ENCODE measurements at places on chromosomes 5 and 9.

DNA sequence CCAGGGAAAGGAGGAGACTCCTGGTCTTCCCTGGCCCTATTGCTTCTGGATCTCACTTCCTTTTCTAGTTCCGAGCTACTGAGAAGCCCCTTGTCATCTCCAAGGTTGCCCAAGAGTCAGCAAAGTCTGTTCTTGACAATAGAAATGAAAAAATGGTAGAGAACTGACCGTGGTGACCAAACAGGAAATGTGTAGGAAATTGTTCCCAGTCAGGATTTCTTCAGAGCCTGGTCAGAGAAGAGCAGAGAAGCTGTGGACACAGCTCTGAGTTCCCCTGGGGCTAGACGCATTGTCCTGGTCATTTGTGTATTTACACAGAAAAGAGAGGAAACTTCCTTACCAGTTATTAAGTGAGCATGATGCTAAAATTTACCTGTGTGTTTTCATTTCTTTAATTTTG is 35.6 kb downstream of the S1PR3 start:
- DNase-seq = no peak

- no peak for DNase-seq
These were observed 507.8 kb upstream of the MPDZ start for GRCh38 chr9:13787234-13787833.

GRCh38 chr5:45264447-45264846 is 431.7 kb downstream of the HCN1 start:
- no peak for DNase-seq

- no peak for DNase-seq
These were observed 20.6 kb downstream of the FAM78A start for GRCh38 chr9:131255676-131256197.

- no peak for DNase-seq
These were observed 392.2 kb downstream of the CDK5RAP2 start for GRCh38 chr9:120187758-120188157.

- no peak for DNase-seq
These were observed 30.0 kb downstream of the DNAJC21 start for GRCh38 chr5:34959323-34959722.

- DNase-seq = no peak
These were observed 246.9 kb upstream of the ZNF462 start for GRCh38 chr9:106616026-106616425.

DNA sequence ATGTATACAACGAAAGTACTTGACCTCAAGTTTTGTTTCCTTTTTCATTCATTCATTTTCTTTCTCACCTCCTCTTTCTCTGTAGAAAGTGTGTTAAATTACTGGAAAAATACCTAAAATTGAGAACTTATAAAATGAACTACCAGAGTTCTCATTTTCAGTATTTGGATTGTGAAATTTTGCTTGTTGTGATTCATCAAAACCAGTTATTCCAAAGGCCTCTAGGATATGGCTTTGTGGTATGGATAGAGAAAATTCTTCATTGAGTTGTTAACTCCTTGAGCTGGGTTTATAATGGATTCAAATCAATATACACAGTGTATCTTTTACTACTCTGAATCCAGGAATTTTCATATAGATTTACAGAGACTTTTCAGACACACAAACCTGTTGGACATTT is 287.6 kb downstream of the KDM4C start:
- DNase-seq = no peak

DNA sequence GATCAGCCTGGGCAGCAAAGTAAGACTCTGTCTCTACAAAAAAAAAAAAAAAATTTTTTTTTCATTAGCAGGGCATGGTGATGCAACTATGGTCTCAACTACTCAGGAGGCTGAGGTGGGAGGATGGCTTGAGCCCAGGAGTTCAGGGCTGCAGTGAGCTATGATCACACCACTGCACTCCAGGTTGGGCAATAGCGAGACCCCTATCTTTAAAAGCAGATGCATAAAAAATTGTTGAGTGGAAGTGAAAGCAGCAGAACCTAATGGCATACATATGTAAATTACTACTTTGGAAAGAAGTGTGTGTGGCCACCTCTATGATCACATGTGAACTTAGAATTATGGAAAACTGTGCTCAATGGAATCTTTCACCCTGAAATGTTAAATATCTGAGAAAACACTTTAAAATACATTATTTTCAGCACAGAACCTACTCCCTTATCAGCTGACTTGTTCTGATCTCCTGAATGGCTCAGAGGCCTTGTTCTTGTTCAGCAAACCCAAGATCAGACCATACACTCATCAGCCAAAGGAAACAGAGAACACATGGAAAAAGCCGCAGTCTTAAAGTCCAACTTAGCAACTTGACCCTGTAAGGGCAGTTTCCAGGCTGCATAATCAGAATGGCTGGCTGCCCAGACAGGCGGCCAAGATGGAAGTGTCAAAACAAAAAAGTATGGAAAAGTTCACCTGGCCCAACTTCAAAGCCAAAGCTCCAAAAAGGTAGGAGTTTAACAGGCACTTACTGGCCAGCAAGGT is 56.5 kb downstream of the SIL1 start:
- no peak for DNase-seq

- DNase-seq = no peak
These were observed 1.1 kb upstream of the BNC2 start for GRCh38 chr9:16871336-16872151.

DNA sequence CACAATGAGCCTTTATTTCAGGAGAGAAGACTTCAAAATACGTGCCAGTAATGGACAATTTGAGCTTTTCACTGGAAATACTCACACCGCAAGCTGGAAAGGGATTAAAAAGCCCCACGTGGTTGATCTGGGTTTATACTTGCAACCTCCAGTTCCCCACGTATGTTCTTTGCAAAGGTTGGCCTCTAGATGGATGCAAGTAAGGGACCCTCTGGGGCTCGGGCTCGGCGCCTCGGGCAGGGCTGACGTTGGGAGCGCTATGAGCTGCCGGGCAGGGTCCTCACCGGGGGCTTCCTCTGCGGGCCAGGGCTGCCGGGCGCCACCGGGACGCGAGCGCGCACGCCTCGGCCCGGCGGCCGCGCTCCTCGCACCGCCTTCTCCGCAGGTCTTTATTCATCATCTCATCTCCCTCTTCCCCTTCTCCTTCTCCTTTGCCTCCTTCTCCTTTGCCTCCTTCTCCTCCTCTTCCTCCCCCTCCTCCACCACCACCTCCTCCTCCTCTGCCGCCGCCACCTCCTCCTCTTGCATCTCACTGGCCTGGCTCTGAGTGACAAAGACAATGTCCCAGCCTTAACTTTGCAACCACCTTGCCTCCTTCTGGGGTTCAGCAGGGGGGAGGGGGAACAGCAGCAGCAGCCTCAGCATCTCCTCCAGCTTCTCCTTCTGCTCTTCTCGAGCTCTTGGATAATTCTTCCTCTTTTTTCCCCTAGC is 701 bp upstream of the ZNF462 start:
- no peak for DNase-seq
